Right atrium auricular region (tissue), 2 donors: ENCODE measurements at places on chromosomes 13 and 19. TPM values are rescaled to one million over a fixed set of nuclear protein-coding genes. Genes with fewer than 3 reads are reported as not detected.

ZNF563 gene
- 7.6 TPM for total RNA-seq

SOX21 gene
- total RNA-seq = not detected

CYSLTR2 gene
- total RNA-seq = 4.1 TPM

PLIN4 gene
- 156 TPM for total RNA-seq

DACT3 gene
- total RNA-seq = 23.5 TPM

CEACAM4 gene
- total RNA-seq = not detected

ZNF98 gene
- 0.24 TPM for total RNA-seq

ZNF677 gene
- total RNA-seq = 21.3 TPM

CEACAM7 gene
- not detected for total RNA-seq

KIR2DL1 gene
- total RNA-seq = not detected

LILRA6 gene
- not detected for total RNA-seq

FFAR1 gene
- total RNA-seq = not detected

ANKLE1 gene
- not detected for total RNA-seq

- DNase-seq = no peak
Measured at GRCh38 chr13:112984501-112984900, 15.5 kb downstream of the MCF2L start.

GRCh38 chr19:40223135-40223822, 3.2 kb downstream of the CCNP start:
- DNase-seq = no peak

DNA sequence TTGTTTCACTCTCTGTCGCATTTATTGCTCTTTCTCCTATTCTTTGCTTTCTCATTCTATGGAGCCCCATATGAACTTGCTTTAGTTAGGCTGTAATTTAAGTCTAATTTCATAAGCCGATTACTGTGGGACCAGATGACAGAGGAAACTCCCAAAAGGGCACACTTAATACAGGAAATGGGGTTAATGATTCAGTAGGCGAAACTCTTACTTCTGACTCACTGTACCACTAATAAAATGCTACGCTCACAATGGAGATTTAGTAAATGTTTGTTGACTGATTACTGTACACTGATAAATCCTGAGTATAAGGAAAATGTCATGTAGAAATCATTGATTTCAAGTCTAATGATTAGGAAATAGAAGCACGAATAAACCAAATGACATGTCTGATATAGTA, 276.4 kb downstream of the KLF5 start:
- DNase-seq = no peak

- no peak for DNase-seq
Measured at GRCh38 chr13:61362522-61362921, 53.1 kb downstream of the PCDH20 start.

- DNase-seq = no peak
Measured at GRCh38 chr19:53652476-53652875, 20.7 kb downstream of the DPRX start.

DNA sequence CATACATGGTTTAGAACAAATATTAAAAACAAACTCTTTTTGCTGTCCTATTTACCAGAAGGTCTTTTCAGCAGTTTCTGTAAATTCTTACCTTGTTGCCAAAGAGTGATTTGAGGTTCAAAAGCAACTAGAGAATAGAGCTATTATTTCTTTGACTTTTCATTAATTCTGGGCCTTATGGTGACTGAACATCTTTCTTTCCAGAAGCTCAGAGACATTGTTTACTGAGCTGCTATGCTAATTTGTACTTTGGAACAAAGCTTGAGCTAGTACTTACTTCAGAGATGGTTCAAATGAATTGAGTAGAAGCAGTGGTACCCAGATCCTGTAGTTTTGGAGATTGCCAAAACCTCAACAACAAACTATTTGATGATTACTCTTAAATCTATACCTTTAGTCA, 331.2 kb downstream of the SPRY2 start:
- no peak for DNase-seq

DNA sequence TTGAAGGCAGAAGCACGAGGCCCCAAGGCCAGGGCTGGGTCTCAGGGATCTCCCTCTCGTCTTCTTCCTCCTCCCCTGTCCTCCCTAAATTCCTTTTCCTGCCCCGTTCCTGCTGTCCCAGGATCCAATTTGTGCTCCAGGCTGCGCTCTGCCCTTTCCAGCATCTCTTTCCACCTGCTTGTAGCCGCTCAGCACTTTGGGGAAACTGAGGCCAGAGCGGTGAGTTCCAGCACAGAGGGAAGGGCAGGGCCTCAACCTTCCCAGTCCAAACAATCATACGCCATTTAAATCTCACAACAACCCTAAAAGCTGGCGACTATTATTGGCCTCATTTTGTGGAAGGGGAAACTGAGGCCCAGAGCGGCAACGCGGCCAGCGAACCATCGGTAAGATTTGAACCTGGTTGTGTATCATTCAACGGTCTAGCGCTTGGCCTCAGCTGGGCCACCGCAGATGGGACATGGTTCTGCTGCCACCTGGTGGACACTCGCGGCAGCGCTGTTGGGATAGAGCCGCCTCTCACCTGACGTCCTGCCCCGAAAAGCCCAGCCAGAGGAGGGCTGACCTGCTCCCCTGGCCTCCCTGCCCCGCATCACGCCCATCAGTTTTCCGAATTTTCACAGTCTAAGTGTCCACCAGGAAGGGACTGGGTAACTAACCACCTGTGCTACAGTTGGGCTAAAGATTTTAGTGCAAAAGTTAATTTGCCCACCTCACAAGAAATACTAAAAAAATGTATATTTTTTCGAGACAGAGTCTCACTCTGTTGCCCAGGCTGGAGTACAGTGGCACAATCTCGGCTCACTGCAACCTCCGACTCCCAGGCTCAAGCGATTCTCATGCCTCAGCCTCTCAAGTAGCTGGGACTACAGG, 4.2 kb upstream of the RPL18A start:
- peak; percentile 85 for DNase-seq

GRCh38 chr19:8302357-8302691, 5.8 kb downstream of the CD320 start:
- peak; percentile 58 for DNase-seq

DNA sequence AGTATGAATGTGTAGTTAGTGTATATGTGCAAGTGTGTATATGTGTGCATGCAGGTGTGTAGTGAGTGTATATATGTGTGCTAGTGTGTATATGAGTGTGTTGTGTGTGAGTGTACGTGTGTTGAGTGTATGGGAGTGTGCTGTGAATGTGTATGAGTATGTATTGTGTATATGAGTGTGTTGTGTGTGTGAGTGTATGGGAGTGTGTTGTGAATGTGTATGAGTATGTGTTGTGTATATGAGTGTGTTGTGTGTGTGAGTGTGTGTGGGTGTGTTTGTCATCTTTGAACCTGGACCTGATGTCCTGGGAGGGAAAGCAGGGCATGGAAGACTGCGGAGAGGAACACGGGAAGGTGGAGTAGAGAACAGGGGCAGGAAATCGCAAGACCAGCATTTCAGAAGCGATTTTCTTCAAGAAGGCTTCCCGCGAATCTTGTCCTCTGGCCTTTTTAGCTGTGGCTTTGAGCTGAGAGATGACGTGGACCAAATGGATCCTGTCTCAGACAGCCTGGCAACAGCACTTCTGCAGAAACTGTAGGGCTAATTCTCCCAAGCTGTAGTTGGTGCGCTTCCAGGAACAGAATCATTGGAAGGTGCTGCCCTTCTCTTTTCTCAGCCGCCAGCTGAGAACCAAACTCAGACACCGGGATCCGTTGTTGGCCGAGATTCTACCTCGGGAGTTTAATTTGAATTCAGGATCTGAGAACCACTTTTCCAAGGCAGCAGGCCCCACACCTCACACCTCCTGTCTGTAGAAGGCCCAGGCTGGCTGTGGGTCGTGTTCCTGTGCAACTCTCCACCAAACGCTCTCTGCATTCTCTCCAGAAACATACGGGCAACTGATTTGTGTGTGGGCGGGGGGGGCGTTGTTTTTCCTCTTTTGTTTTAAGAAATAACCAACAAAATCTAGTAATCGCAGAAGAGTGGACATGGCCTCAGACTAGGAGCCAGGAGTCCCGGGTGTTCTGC, 94.7 kb upstream of the RAP2A start:
- peak; percentile 82 for DNase-seq

DNA sequence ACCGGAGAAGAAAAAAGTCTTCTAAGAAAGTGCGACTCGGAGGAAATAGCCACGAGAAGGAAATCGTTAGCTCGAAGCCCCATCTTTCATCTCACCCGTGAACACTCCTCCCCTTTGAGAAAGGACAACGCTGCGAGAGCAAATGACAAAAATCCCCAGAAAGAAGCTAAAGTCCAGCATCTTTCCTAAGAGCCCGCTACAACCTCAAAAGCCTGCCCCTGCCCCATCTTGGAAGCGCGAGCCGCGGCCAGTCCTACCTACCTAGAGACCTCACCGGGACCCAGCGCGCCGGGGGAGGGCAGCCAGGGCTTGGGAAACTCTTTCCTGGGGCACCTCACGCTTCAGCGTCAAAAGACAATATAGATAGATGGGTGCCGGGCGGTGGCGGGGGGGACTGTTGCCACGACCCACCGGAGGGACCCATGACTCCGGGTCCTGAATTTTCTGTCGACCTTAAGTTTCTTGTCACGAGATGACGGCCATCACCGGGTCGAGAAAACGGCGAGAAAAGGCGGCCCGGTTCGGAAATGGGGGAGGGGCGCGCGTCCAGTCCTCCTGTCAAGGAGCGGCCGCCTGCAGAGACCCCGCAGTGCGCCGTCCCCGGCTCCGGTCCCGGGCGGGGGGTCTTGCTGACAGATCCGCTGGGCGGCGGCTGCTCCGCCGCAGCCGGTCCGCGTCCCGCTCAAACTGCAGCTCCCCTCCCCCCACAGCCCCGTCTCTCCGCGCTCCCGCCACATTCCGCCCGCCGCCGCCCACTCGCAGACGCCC, 65.9 kb downstream of the KCNRG start:
- DNase-seq = no peak

- peak; percentile 99 for DNase-seq
Measured at GRCh38 chr19:54448774-54449700, at the start of gene LENG8. TSS of gene LENG8 (plus strand) at chr19:54449199. CDS start at chr19:54451345, 2,146 bp downstream.

DNA sequence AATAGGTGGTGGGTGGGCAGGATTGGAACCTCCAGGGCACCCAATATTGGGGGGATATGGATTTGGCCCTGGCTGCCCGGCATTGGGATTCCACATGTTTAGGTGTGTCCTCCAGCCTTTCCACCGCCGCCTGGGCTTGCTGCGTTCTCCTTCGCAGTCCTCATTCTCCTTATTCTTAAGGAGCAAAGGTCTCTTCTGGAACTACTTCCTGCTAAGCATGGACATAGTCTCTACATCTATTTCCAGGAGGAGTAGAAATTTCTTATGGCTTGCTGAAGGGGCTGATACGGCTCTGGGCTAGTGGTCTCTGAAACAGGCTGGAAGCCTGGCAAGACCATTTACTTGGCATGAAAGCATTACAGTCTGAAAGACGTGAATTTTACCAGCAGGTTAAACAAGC, 9.2 kb upstream of the FCGBP start:
- DNase-seq = no peak

GRCh38 chr19:40265763-40266099, 19.4 kb downstream of the AKT2 start:
- DNase-seq = no peak

DNA sequence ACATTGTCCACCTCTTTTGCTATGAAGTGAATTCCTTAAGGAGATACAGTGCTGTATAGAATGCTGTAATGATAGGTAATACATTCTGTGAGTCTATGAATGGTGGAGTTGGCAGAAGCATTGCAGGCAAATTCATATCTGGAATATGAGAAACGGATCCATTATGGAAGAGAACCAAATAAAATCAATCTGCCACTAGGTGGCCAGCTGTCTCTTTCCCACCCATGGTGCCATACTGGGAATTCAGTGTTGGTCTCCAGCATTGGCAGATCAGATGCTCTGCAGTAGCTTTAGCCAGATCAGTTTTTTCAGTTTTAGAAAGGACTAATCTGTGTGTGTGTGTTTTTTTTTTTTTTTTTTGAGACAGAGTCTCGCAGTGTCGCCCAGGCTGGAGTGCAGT, 27.6 kb downstream of the DNAJC3 start:
- DNase-seq = no peak

- no peak for DNase-seq
Measured at GRCh38 chr19:45752639-45753038, 16.4 kb downstream of the SIX5 start.

DNA sequence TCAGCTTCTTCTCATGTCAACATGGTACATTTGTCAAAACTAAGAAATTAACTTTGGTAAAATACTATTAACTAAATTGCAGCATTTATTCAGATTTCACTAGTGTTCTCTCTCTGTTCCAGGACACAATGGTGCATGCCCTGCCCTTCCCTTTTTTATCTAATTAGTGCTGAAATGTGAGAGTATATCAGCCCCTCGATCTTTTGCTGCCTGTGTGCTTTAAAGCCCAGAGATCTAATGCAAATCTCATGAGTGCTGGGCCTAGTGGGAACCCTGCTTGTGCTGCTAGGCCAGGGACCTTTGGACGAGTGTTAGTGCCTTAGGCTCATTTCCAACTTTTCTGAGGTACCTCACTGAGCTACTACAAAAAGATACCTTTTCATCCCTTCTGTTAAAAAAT, 221.1 kb upstream of the EDNRB start:
- DNase-seq = no peak

GRCh38 chr19:49906879-49907564, 10.3 kb upstream of the IL4I1 start:
- no peak for DNase-seq

- DNase-seq = no peak
Measured at GRCh38 chr13:31067416-31068118, 94.1 kb downstream of the HSPH1 start.

GRCh38 chr13:20119960-20120359, 40.9 kb downstream of the GJA3 start:
- DNase-seq = no peak

GRCh38 chr13:97660594-97661260, 226.8 kb downstream of the RAP2A start:
- DNase-seq = no peak

DNA sequence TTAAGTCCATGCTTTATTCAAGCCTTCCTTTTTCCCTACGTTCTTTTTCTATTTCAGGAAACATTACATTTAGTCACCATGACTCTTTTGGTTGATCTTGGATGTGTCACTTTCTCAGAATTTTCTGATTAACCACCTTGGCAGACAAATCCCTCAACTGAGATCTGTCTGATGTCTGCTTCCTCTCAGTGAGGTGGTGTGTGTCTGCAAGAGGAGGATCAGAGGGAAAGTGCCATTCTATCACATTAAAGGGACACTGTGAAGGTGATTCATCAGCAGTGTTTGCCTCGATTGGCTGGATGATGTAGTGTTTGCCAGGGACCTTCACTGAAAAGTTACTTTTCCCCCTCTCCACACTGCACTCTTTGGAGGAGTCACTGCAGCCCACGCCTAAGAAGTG, 3.0 kb upstream of the CCNP start:
- no peak for DNase-seq
